ENCODE measurements at places on chromosomes 11 and 22.

DNA sequence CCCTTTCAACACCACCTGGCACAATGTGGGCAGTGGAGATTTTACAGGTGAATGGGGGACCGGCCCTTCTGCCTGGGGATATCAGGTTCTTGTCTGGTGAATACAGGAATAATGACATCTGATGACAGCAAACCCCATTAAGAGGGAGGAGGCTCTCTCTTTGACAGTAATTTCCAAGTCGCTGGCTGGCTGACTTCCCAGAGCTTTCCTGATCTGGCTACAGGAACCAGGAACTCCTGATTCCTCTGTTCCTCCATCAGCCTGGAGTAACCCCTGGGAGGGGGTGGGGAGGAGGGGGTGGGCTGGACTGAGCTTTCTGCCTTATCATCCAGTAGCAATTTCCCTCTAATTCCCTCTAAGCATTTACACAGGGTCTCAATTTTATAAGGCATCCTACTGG is 3.7 kb upstream of the MIEF1 start:
- no peak for DNase-seq

- DNase-seq = no peak
These were observed 37.2 kb downstream of the IGSF9B start for GRCh38 chr11:133919330-133920108.

- DNase-seq = no peak
These were observed 23.4 kb upstream of the PIK3C2A start for GRCh38 chr11:17230867-17231851.

DNA sequence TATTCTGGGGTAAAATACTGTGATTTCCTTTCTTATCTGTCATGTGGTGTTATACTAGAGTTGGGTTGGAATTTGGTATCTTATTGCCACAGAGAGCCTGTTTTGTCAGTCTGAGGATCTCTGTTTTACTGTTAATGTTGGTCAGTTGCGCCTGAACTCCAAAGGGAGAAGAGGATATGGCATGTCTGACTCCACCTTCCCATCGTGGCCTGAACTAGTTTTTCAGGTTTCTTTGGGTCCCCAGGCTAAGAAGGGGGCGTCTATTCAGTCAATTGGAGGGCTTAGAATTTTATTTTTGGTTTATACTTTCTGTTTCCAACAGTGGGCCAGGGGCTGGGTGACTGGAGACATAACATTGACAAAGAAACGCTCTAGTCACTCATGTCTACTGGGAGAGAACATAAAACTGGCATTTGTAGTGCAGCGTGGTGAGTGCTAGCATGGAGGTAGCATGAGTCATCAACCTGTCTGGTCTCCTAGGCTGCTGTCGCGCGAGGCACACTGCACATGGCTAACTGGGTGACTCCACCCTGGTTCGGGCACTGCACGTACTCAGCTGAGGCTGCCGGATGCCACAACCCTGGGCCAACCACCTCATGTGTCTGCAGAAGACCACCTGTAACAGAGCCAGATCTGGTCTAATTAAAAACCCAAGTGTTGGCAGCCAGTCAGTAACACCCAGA is 120.1 kb upstream of the OR9Q1 start:
- no peak for DNase-seq

GRCh38 chr11:17542249-17542648 is 2.0 kb downstream of the USH1C start:
- no peak for DNase-seq

GRCh38 chr11:118247041-118247440 is 5.1 kb downstream of the MPZL3 start:
- DNase-seq = no peak

- no peak for DNase-seq
These were observed 8.8 kb downstream of the HSPA8 start for GRCh38 chr11:123052901-123053721.

- no peak for DNase-seq
These were observed 2.0 kb downstream of the MYH9 start for GRCh38 chr22:36385491-36386350.

DNA sequence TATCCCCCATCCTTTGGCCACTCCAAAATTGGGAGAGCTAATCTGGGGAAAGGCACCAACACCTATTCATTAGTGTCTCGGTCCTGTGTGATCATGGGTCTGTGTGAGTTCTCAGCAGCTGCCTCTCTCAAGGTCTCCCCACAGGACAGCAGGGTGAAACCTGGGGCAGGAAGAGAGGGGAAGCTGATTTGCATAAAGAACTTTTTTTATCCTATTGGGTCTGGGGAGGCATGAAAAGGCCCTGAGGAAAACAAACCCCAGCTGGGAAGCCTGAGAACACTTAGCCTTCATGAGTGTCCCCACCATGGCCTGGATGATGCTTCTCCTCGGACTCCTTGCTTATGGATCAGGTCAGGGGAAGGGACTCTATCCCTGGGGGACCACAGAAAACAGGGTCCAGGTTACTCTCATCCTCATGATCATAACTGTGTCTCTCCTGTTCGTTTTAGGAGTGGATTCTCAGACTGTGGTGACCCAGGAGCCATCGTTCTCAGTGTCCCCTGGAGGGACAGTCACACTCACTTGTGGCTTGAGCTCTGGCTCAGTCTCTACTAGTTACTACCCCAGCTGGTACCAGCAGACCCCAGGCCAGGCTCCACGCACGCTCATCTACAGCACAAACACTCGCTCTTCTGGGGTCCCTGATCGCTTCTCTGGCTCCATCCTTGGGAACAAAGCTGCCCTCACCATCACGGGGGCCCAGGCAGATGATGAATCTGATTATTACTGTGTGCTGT is 116.0 kb upstream of the TOP3B start:
- DNase-seq = no peak

GRCh38 chr22:26287382-26288225 is 118.3 kb downstream of the SEZ6L start:
- DNase-seq = no peak

GRCh38 chr11:128273736-128274135 is 313.6 kb downstream of the ETS1 start:
- no peak for DNase-seq

GRCh38 chr11:72723508-72723907 is 28.7 kb downstream of the ARAP1 start:
- DNase-seq = no peak

DNA sequence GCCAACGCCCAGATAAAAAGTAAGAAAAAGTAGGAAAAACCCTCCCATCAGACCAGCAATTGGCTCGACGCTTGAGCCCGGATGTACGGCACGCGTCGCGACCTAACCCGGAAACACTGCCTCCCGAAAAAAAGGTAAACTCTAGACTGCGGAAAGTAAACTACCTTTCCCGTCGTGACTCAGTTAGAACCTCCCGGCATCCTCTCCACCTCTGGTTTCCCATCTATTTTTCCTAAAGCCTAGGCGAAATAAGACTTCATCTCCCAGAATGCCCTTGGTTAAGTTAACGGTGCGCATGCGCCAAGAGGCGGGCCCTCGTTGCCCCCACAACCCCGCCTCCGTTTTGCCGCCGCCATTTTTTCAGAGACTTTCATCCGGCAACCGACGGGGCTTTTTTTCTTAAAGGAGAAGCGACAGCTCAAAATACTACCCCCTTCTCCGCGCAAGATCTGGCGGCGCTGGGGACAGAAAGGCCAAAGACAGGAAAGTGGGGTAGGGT is 678 bp upstream of the ZFP91 start:
- peak; percentile 99 for DNase-seq

GRCh38 chr22:36301384-36301828 is 48.5 kb downstream of the APOL1 start:
- peak; percentile 46 for DNase-seq

DNA sequence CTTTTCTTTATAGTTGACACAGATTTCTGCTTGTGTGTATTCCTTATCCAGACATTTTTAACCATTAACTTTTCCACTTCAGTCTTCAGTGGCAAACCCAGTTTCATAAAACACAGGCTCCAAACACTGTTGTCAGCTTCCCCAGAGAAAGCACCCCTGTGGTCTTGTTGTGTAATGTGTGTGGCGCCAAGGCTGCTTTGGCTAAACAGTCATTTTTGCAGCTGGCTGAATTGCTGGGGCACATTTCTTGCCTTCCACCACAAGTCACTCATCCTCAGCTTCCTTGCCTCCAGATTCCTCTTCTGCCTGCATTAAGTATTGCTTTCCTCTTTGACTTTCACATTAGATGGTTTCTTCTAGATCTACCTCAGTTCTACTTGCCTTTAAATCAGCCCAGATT is 40.5 kb downstream of the ARHGAP1 start:
- DNase-seq = peak; percentile 21

DNA sequence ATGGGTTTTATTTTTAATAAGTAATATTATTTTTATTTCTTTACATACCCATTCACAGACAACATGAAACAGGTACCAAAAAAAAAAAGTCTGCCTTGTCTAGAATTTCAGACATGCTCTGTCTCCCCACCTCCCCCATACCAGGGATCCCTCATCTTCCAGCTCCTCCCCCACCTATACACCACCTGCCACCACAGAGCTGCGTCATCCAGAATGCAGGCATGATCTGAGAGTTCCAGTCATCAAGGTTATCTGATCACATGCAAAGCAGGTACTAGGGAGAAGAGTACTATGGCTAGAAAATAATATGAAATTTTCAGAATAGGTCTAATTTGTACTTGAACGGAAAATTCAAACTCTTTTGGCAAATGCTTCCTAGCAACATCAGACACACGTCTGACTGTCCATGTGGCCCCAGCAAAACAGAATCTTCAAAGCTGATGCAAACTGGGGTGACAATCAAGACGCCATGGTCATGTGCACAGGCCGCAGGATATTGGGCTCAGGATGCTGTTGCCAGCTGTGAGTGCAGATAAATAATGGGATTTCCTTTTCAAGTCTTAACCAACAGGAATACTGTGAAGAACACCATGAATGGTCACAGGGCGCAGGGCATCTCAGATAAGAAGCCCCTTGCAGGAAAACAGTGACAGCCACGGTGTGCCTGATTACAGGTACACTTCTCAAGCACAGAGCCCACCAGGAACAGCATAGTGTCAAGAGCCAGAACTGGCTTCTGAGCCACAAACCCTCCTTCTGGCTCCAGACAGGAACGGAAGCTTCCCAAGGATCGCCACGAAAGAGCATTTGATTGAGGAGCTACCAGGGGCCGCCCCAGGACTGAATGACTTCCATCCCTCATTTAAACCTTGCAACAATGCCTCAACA is 169.5 kb downstream of the EFCAB6 start:
- no peak for DNase-seq

GRCh38 chr22:45008751-45009605 is 827 bp downstream of the PHF21B start:
- no peak for DNase-seq

DNA sequence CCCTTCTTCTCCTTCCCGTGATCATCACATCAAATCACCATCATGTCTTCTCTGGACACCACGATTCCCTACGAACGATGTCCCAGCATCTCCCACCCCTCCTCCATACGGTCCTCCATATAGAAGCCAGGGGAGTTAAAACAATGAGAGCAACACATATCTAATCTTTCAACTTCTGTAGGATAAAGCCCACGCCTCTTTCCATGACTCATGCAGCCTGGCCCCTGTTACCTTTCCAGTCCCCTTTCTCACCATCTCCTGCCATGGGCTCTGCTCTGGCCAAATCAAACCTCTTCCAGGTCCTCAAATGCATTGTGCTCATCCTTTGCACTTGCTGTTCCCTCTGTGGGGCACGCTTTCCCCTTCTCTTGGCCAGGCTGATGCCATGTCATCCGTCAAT is 23.6 kb downstream of the RPS6KA4 start:
- no peak for DNase-seq

GRCh38 chr22:41619979-41620588 is 759 bp downstream of the DESI1 start:
- no peak for DNase-seq

DNA sequence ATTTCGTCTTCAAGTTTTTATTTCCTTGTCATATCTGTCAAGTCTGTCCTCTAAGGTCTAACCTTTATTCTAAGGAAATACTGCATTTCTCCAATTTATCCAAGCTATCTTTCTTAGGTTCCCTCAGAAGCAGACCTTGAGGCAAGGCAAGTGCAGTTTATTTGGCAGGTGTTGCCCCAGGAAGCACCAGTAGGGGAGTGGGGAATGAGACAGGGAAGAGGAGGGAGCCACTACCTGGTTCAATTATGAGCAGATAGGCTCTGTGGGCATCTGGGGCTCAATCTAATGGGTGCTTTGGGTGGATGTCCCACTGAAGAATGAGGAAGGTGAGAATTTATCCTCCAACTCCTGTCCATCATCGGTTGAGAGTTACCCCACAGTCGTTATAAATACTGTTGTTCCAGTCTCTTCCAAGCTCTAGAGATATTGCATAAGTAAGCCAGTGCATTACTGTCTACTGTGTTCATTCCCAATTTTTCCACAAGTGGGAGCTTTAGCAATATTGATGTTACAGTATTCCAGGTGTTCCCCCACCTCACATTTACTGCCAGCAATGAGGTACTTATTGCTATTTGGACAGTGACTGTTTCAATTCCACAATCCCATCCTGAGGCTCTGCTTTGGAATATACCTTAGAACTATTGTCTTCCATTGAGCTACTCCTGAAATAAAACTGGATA is 154.9 kb upstream of the CEP126 start:
- DNase-seq = no peak

GRCh38 chr11:103582351-103582909 is 454.0 kb upstream of the DDI1 start:
- no peak for DNase-seq

- no peak for DNase-seq
These were observed 23.4 kb upstream of the SHISAL1 start for GRCh38 chr22:44335903-44336803.

DNA sequence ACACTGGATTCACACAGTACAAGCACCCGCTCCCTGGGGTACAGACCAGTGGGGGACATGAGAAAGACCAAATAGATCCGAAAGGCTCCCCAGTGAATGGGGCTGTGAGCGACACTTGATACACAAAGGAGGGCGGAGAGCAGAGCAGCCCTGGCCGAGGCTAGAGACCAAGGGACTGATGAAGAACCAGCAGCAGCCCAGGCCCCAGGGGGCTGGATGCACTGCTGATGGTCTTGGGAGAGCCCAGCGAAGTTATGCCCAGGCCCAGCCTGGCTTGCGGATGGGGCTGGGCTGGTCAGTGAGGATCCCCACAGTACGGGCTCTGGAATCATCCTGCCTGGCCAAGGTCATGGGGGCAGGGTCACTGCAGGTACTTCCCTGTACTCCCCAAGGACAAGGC is 23.2 kb downstream of the ARHGAP1 start:
- DNase-seq = no peak

DNA sequence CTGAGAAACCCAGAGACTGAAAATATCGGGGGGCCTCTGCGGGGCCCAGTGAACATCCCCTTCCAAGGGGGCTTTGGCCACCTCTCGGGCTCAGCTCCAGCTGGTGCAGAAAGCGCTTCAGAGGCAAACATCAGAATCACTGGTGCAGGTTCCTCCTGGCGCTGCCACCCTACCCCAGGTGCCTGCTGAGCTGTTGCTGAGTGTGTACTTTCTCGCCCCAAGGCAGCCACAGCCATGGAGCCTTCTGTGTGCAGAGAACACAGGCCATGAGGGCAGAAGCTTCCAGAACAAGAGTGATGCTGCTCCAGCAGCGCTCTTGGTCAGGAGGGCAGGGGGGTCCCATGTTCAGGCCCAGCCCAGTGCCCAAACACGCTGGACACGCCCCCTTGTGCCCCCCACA is 6.3 kb downstream of the DRD4 start:
- no peak for DNase-seq
